CD8-positive, alpha-beta memory T cell (primary cell): ENCODE measurements at places on chromosomes 6 and 20. TPM values are rescaled to one million over a fixed set of nuclear protein-coding genes. Genes with fewer than 3 reads are reported as not detected.

Gene OOEP
- total RNA-seq: not detected

Gene DTNBP1
- 15.5 TPM for total RNA-seq

Gene GNAS-AS1
- 0.55 TPM for total RNA-seq

Gene TCFL5
- total RNA-seq: 4.6 TPM

Gene SNAP25
- 0.13 TPM for total RNA-seq

Gene PPP1R14C
- total RNA-seq: 1.6 TPM

Gene BMP7
- total RNA-seq: not detected

Gene TNFRSF21
- total RNA-seq: 1.7 TPM

DNA sequence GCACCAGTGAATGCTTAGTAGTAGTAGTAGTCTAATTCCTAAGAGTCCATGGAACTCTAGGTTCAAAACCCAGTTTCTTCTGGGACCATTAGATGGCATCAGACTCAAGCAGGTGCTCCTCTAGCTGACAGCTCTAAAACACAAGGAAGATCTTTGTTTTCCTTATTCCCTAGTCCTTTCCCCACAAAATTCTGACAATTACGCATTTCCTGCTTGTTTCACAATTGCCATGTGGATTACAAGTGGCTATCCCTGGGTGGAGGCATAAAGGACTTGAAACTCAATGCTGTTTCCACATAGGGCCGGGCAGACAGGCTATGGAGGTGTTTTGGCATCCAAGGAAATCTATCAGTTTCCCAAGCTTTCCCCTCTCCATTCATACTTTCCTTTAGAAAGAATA lies 9.2 kb upstream of the HLA-DOB start:
- DNase-seq: no peak

DNA sequence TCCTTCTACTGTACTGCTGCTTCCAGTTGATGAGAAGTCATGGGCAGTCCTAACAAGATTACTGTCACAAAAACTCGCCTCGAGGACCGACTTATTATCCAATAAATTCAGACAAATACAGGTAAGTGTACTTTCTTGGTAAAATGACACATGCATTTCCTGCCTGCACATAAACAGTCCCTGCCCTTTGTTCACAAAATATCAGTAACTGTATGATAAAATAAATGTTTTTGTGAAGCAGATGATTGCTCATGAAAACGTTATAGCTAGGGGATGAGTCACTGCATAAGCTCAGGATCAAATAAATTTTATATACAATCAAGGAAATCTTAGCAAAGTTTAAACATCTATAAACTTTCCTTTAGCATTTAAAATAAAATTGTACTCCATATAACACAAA lies 164.5 kb upstream of the RIPOR2 start:
- DNase-seq: no peak

- DNase-seq: no peak
Measured at GRCh38 chr6:761997-762396, 69.1 kb upstream of the EXOC2 start.

DNA sequence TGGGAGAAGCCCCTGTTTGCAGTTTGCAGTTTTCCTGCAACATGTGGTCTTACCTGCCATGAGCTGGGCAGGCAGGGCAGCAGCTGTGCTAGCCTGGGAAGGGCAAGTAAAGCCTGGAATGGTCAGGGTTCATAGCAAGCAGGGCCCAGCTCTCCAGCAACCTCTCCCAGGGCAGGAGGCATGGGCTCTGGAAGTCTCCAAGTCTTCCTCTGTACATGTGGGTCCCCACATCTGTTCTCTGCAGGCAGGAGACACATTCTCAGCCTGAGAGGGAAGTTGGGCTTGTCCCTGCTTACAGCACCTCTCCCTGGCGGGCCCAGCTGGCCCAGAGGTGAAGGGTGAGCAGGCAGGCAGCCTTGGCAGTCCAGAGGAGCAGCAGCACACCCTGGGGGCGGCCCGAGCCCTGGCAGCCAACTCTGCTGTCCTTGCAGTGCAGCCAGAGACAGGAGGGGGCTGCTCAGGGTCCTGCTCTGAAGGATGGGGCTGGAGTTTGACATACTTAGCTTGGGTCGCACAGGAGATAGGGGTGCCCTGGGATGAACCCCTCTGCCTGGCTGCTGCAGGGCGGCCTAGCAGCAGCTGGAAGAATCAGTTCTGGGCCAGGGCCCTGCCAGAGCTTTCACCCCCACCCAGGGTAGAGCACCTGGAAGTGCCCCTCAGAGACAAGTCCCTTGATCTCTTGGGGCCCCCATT lies 176.0 kb downstream of the MRPL14 start:
- DNase-seq: no peak

DNA sequence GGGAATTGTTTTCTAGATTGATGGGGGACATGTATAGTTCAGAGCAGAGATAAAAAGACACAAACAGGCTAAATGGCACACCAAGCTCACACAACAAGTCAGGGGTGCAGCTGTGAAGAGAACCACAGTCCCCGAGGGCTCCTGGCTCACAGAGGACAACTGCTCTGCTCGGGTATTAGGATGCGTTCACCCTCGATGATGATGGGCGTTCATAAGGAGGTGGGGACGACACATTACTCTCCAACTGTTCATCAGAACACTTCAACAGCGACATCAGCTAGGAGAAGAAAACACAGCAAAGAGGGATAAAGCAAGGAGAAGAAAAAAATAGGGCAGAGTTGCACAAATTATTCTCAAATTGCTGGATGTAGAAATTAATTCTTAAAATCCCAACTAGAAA lies 174.8 kb upstream of the RREB1 start:
- no peak for DNase-seq

GRCh38 chr6:13260831-13261230 lies 67.5 kb downstream of the TBC1D7 start:
- no peak for DNase-seq

GRCh38 chr20:59825563-59825920 lies 107.9 kb downstream of the SYCP2 start:
- DNase-seq: no peak

DNA sequence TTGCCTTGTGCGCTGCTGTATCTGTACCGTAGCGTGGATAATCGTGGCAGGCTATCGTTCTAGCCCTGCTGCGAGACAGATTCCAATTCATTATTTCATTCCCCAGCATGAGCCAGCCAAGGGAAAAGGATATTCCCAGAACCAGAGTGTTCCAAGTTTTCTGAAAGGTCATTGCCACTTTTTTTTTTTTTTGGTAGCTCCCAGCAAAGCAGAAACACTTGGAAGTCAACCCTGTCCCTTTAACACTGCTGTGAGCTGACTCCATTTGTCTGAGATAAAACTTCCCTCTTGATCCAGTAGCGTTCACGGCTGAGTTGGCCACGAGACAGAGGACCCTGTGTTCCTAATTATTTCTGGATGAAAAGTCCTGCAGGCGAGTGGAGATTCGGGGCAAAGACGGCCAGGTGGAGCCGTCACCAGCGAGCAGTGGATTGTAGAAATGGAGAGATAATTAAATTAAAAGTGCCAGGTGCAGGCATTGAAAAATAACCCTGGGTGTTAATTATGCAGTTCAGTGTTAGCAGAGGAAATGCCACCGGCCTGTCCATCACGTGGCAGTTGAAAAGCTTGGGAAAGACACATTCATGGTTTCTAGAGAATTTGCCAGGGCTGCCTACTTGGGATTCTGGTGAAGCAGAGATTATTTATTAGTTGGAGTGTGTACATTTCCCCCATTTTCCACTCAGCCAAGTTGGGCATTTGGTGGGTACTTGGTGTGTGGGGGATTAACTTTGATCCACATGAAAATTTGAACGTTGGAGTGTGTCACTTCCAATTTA lies 164.2 kb downstream of the SLC24A3 start:
- DNase-seq: no peak

DNA sequence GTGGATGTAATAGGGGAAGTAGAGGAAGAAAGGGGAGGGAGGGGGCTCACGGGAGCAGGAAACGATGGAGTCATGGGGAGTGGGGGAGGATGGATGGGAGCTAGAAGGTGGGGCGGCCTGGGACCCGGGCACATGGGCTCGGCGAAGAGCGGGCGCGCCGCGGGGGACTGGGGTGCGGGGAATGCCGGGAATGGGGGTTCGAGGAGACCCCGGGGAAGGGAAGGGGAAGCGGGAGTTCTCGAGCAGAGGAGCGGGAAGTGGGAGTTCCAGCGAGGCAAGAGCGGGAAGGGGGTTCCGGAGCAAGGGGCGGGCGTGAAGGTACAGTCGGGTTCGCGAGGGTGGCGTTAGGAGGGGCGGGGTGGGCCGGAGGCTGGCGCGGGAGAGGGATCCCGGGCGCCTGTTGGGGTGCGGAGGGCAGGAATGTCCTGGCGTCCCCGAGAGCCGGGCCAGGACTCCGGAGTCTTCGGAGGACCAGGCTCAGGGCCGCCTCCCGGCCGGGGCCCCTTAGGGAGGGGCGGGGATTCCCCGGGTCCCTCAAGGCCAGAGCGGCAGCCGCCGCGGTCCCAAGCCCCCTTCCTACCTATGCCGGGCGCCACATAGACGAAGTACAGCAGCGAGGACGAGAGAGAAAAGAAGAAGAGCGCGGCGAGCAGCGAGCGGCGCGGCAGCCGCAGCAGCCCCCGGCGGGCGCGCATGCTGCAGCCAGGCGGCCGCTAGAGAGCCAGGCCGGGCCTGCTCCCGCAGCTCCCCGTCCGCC lies 504 bp downstream of the B4GALT5 start:
- no peak for DNase-seq

DNA sequence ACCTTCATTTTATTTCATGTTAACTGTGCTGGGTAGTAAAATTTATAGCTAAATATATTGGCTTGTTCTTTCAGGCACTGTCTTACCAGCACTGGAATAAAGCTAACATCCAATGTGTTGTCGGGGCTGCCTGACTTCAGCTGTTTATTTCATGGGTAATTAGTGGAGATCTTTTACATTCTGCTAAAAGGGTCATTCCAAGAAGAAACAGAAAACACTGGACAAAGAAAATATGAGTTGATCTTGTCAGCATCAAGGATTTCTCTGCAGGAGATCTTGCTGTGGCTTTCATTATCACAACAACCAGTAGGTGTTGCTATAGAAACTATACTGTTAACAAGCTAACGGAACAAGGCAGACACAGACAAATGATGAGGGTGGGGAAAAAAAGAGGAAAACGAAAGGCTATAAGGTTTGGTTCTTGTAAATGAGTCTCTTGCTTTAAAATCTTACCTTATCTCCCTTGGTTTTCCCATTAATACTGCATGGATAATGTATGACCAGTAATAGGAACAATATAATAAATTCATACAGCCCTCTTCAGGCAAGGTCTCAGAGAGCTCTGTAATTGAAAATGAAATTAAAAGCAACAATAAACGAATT lies 206.8 kb downstream of the SIM1 start:
- DNase-seq: no peak

DNA sequence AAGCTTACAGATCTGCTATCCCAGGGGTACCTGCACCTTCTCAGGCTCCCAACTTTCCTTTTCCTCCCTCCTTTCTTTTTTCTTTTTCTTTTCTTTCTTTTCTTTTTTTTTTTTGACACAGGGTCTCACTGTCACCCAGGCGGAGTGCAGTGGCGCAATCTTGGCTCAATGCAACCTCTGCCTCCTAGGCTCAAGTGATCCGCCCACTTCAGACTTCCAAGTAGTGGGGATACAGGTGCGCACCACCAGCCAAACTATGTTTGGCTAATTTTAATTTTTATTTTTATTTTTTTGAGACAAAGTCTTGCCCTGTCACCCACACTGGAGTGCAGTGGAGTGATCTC lies 36.0 kb downstream of the PIM1 start:
- no peak for DNase-seq

DNA sequence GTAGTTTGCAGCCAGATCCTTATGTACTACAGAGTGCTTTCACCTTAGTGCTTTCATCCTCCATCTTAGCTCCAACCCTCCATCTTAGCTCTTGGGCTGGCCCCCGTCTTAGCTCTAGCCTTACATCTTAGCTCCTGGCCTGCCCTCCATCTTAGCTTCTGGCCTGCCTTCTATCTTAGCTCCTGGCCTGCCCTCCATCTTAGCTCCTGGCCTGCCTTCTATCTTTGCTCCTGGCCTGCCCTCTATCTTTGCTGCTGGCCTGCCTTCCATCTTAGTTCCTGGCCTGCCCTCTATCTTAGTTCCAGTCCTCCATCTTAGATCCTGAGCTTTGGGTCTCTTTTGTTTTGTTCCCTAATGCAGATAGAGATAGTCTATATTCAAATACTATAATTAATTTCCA lies 22.0 kb downstream of the GNAS start:
- no peak for DNase-seq

DNA sequence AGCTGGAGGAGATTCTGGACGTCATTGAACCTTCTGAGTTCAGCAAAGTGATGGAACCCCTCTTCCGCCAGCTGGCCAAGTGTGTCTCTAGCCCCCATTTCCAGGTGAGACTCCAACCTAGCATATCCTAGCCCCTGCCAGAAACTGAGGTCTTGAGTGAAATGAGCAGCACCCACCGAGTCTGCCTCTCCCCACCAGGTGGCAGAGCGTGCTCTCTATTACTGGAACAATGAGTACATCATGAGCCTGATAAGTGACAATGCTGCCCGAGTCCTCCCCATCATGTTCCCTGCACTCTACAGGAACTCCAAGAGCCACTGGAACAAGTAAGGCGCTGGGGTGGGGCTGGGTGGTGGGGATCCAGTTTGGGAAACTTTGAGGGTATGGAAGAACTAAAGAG lies 4.6 kb downstream of the MEA1 start:
- no peak for DNase-seq
